ENCODE measurements at places on chromosomes 5 and 9.
A peak's percentile ranks its signal among the peaks of the same experiment; 100 is the strongest.

DNA sequence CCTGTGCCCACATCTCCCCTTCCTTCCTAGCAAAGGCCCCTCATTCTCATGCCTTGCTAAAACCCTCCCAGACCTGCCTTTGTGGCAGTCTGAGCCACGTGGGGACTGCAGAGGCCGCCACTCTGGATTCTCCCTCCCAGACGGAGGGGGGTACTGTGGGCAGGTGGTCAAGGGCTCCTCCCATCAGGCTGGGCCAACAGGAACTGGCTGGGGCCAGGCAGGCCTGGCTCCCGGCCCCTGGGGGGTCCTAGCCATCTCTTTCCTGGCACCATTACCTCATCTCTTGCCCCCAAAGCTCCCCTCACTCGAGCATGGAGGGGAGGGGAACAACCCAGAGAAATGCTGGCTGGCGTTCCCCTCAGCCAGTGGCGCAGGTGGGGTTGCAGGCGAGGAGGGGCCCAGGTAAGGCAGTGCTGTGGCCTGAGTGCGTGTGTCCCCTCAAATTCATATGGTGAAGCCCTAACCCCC, 88.6 kb downstream of the ZNF354C start:
- no peak for DNase-seq

GRCh38 chr5:56900858-56901578, 8.4 kb upstream of the SETD9 start:
- no peak for DNase-seq

- no peak for DNase-seq
These were observed 38.0 kb downstream of the VCAN start for GRCh38 chr5:83509540-83509939.

DNA sequence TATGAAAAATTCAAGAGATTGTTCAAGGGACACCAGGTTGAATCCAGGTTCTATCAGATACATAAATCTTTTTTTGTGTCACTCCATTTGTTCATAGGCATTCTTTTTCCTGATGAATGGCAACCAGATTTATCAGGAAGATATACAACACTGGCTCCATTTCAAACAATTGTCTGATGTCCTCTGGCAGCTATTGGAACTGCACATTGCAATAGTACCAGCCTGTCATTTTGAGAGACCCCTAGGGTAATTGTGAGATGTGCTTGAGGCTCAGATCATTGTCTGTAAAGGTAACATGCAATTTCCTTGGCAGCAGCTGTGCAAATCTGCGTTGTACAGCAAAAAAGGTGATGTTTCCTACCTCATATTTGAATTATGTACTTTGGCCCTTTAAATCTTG, 25.9 kb downstream of the KCTD16 start:
- DNase-seq, result no peak

DNA sequence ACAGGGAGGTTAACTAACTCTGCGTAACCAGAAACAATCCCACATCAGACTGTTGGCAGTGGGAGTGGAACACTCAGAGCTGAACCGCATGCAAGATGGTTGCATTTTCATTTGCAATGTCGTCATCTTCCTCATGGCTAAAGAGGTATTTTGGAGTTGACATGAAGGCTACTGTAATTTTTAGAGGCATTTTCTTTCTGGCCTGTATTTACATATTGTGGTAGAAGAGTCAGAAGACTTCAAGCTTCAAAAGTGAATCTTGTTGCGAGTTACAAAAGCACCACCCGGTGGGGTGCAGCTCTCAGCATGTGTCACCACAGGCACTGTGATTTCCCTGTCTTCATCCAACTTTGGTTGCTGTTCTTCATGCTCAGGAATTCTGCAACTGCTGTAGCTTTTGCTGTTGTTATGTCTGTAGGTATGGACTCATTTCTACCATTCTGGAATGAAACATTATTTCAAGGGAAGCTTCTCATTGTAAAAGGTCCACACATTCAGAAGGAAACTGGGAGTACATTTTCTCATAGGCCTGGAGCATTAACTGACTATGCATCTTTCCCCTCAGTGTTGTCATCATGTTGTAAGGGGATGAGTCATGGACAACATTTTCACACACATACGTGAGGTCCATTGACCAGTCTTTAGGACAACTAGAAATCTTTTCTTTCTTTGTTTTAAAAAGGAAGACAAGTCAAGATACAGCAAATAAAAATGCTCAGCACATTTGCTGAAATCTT, 35.4 kb upstream of the GDNF start:
- no peak for DNase-seq

GRCh38 chr9:21696411-21696871, 106.0 kb upstream of the MTAP start:
- no peak for DNase-seq

DNA sequence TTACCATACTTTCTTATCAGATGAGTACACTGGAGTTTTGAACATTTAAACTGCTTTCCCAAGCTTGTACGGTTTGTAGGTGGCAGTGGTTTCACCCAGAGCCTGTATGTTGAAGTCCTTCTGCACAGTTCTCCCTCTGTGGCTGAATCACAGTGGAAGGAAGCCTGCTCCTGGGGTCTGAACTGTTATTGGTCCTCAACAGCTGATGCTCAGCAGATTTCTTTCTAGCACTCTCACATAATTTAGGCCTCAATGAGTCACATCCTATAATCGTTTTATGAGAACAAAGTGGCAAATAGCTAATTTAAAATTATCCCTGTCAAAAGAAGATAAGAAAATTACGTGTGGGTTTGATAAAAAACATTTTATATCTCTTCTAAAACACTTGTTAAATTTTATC, 229.7 kb downstream of the TLE4 start:
- no peak for DNase-seq

- DNase-seq, result no peak
These were observed 19.1 kb upstream of the DELE1 start for GRCh38 chr5:141904551-141904950.

- DNase-seq, result no peak
These were observed 33.1 kb downstream of the FANCC start for GRCh38 chr9:95284162-95285080.

GRCh38 chr5:98128846-98129245, 644.6 kb upstream of the RGMB start:
- no peak for DNase-seq

GRCh38 chr5:178271726-178272479, 39.3 kb upstream of the PHYKPL start:
- no peak for DNase-seq

- no peak for DNase-seq
These were observed 55.4 kb downstream of the FOXI1 start for GRCh38 chr5:170161069-170161468.

DNA sequence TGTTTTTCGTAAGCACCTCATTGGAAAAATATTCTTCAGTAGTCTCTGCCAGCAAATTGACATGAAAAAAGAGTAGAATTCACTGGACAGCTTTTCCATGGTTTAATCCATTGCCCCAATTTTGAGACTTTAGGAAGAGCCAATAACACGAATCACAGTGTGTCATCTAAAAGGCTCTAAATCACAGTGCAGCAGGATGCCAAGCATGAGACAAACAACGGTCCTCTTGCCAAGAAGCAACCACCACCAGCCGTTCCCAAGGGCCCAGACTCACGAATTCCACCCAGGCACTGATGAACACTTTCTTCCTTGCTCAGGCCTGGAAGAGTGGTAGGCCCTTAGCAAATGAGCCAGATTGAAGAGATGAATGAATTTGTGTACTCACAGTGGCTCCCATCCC, 18.3 kb upstream of the IRX4 start:
- no peak for DNase-seq

GRCh38 chr9:12511726-12512125, 181.5 kb upstream of the TYRP1 start:
- DNase-seq, result no peak

GRCh38 chr9:124019771-124020519, 8.4 kb downstream of the LHX2 start:
- no peak for DNase-seq

GRCh38 chr5:5199495-5199894, 59.4 kb downstream of the ADAMTS16 start:
- DNase-seq, result no peak

- DNase-seq, result no peak
These were observed 35.0 kb downstream of the AGXT2 start for GRCh38 chr5:35012796-35013195.

DNA sequence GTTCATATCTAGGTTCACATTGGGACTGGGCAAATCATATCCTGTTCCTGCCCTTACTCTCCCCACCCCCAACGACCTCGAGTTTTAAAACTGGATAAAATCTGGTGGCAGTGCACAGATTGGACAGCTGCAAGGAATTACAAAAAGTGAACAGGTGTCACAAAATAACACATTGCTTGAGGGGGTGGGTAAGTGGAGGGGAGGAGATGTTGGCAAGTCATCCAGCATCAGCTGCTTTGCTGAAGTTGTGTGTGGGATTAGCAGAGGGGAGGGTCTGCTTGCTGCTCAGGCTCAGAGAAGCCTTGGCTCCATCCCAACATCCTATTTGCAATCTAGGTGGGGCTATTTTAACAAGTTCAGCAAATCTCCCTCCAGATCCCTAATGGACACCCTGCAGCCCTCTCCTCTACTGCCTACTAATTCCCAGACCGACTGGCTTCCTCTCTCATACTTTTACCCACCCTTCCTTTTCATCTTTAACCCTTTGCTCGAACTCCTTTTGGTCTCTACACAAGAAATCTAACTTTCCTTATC, 39.8 kb upstream of the SLC24A2 start:
- no peak for DNase-seq

DNA sequence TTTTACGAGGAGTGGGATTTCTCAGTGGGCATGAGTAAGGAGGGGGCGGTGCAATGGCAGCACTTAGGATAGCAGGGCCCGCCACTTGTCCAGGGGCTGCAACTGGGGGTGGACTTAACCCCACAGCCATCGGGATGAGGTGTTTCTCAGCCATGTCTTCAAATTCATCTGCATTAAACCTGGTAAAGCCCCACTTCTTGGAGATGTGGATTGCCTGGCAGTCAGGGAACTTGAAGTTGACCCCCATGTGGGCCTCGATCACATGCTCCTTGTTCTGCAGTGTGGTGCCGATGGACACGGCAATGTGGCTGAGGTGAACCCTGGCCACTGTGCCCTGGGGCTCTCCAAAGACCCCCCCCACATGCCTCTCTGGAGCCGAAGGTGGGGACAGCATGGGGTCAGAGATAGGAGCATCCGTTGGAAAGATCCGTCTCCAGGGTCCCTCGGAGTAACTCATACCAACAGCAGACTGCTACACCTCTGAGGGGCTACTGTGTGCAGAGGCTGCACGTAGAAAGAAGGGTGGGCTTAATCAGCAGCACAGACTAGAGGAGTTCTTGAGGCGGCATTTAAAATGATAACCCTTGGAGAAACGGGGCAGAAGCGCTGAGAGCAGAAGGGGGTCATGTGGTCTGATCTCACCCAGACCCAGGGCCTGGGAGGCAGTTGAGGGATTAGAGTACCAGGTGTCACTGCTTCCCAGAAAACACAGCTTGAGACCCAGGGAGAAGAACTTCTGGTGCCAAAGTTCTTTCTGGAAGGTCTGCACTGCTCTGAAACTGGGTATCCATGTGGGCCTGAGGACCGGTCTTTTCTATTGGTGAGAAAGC, 141.4 kb downstream of the MTX3 start:
- no peak for DNase-seq

DNA sequence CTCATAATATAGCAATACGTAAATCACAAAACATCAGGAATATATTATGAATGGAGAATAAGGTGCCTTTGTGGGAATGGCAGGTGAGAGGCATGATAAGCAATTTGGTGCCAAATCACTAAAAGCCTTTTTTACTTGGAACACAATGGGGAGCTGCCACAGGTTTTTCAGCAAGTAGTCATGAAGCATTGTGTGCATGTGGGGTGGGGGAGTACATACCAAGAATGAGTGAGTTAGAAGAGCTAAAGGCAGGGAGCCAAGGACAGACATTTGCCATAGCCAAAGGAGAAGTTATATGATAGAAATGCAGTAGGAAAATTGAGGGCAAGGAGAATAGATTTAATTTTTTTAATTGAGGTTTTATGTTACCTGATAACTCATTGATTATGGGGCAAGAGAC, 445.0 kb upstream of the SMC2 start:
- DNase-seq, result no peak

- peak; percentile 48 for DNase-seq
These were observed 56.7 kb downstream of the ARHGAP26 start for GRCh38 chr5:142826741-142827492.

- no peak for DNase-seq
These were observed 9.9 kb downstream of the C9orf85 start for GRCh38 chr9:71921190-71921814.

GRCh38 chr9:94783928-94784327, 57.4 kb downstream of the AOPEP start:
- no peak for DNase-seq

DNA sequence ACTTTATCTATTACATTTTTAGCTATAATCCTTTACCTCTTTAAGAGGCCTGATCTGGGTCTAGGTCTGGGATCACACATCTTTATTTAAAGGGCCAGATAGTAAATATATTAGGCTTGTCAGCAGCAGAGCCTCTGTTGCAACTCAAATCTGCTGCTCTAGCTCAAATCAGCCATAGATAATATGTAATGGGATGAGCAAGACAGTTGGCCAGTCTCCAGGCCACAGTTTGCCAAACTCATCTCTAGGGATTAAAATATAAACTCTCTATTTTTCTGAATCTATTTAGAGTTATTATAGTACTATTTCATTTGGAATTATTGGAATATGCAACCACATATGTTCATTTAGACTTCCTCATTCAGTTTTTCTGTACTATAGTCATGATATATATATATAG, 115.9 kb upstream of the MINAR2 start:
- no peak for DNase-seq

GRCh38 chr5:36743891-36744772, 132.4 kb upstream of the NIPBL start:
- no peak for DNase-seq

DNA sequence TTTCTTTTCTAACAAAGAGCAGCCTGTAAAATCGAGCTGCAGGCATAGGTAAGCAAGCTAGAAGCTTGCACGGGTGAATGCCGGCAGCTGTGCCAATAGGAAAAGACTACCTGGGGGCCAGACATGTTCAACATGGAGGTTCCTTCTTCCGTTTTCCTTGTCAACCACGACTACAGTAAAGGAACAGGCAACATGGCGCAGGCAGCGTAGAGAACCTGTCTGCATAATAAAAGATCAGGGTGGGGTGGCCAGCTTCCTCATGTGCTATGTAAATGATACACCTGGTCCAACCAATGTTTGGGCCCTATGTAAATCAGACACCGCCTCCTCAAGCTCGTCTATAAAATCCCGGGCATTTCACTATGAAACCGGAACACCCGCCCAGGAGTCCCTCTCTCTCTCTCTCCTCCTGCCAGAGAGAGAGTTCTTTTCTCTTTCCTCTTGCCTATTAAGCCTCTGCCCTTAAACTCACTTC, 103.8 kb upstream of the LIFR start:
- DNase-seq, result no peak

DNA sequence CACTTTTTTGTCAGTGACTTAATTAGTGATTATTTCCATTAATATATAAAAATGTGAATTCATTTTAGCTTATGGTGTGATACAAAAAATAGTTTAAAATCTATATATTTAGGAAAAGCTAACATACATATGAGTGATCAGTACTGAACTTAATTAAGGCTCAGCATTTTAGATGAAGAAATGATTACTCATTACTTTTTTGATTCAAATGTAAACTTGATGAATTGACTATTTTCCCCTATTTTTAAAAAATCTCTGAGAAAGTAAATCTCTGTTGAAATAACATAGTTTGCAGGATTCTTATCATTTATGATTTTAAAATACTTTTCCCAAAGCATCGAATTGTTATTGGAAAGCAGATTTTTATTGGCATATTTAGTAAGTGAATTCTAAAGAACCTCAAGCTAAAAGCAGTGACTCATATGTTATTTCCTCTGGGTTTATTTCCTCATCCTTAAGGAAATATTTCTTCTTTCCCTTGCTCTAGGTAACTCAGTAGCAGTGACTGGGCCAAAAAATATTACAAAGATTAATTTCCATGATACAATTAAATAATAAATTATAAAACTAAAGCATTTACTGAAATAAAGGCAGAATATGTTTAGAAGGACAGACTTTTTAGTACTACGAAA, 290.6 kb downstream of the FER start:
- DNase-seq, result no peak

Data from stimulated activated CD8-positive, alpha-beta memory T cell treated with anti-CD3 and anti-CD28 coated beads, Interleukin-7, amount 100 ng/mL, for 48 hours (primary cell).